Peyer's patch (tissue), 4 donors: ENCODE measurements at places on chromosomes 12 and 14. TPM values are rescaled to one million over a fixed set of nuclear protein-coding genes. Genes with fewer than 3 reads are reported as not detected.
A peak's percentile ranks its signal among the peaks of the same experiment; 100 is the strongest.

- DNase-seq, result no peak
Measured at GRCh38 chr12:76216585-76217472, 131.4 kb downstream of the BBS10 start.

GRCh38 chr12:65524666-65525065 is 246.2 kb downstream of the MSRB3 start:
- DNase-seq, result no peak

DNA sequence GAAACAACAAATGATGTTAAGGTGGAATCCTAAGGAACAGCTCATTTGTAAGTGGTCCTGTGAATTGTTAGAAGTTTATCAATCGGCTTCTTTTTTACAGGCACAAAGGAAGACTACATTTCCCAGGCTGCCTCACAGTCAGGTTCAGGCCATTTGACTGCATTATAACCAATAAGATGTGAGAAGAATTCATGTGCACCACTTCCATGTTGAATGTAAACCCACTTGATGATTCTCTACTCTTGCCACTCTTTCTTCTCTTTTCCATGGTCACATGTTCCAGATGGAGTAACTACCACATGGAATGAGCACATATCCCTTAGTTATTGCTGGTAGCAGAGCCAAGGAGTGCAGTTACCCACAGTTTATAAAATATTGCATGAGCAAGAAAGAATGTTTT is 67.1 kb upstream of the GZMB start:
- DNase-seq, result no peak

DNA sequence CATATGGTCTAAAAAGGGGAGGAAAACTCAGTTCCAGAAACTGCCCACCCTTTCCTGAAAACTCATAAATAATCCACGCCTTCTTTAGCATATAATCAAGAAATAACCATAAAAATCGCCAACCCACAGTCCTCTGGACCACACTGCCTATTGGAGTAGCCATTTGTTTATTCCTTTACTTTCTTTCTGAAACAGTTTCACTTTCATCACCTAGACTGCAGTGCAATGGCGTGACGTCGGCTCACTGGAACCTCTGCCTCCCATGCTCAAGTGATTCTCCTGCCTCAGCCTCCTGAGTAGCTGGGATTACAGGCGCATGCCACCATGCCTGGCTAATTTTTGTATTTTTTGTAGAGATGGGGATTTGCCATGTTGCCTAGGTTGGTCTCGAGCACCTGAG is 44.2 kb downstream of the CLMN start:
- DNase-seq, result no peak

- peak; percentile 73 for DNase-seq
Measured at GRCh38 chr12:726281-727140, 25.9 kb upstream of the WNK1 start.

DBX2 gene
- total RNA-seq, result not detected

PIWIL1 gene
- not detected for total RNA-seq

DNA sequence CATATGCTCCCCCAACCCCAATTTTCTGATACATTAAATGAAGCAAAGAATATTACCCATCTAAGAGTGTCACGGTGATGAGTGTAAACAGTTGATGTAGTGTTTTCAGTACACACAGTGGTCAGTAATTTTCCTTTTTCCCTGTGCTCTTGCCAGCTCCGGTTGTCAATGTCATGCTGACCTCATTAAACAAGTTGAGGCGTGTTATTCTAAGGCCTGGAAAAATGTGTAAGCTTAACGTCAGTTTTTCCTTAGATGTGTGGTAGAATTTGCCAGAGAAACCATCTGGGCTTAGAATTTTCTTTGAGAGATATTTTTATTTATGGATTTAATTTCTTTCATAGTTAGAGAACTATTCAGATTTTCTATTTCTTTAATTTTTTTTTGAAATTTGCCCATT is 11.7 kb upstream of the SERPINA6 start:
- no peak for DNase-seq

GRCh38 chr12:114799574-114800487 is 115.9 kb upstream of the TBX3 start:
- peak; percentile 65 for DNase-seq

- no peak for DNase-seq
Measured at GRCh38 chr14:97930166-97930565, 1133.0 kb downstream of the VRK1 start.

DNA sequence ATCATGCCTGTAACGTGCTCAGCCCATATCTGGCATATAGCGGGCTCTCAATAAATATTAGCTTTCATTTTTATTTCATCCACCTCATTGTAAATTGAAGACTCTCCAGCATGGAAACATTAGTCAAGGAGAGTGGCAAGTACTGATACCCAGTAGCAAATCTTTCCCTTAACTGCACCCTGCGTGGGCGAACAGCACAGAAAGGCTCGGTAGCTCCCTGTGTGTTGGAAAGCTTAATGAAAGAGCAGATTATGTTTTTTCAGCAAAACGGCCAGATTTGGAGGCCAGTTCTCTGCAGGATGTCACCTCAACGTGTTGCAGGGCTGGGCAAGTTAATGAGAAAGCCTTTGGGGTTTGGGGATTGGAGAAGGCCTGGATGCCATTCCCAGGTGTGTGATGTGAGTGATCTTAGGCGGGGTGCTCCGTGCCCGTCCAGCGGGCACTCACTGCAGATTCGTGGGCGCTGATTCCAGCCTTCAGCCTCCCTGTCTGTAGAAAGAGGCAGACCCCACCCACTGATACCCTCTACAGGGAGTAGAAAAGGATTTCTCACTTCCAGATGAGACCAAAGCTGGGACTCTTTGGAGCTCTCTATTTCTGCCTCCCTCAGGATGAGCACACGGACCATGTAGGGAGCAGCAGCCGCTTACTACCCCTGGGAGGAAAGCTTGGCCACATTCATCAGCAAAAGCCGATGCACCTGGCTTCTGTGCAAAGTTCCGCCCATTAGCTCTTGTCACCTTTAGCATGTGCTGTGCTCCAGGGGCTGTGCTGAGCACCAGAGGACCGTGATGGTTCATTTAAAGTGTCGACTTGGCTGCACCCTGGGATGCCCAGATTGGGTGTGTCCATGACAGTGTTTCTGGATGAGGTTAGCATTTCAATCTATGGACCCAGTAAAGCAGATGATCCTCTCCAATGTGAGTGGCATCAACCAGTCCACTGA is 29.1 kb downstream of the C14orf132 start:
- peak; percentile 30 for DNase-seq

ZNF384 gene
- total RNA-seq, result 82.8 TPM

DNA sequence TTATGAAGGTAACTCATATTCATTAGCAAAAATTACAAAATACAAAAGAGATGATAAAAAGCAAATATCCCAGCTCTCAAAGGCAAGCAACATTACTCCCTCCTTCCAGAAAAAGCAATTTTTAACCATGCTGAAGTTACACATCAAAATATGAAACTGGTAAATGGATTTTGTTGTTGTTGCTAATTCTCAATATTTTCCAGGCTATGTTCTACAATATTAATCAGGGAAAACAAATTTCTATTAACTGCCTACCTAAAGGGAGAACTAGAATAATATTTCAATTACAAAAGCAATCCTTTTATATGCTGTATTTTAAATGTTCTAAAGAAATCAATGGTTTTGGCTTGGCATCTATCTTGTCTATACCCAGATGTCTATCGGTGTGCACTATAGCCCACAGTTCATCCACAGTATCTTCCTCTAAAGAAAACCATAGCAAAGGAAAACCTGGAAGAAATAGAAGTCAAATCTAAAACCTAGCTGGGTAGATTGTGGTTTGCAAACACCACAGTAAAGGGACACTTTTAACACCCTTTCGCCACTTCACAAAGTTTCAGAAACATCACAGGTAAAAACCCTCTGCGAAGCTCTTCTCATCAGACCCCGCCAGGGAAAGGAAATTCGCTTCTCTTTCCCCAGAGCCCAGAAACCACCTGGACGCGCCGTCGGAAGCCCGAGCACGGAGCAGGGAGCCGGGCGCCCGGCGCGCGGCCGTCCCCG is 32.0 kb downstream of the TC2N start:
- DNase-seq, result peak; percentile 54

SPRYD3 gene
- total RNA-seq, result 27.8 TPM

DNA sequence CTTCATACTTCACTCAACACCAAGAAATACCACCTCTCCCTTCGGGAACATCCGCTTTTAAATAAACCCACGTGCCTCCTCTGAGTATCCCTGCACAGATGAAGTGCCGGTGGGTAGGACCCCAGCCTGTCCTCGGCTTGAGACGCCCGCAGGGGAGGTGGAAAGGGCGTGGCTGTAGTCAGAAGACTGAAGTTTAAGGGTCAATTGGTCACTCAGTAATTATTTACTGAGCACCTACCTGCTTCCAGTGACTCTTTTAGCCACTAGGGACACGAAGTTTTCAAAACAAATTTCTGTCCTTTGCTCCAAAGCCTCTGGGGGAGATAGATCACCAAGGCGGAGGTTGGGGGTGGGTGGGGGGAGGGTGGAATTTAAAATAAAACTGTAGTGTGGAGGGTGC is 309.4 kb downstream of the VRK1 start:
- no peak for DNase-seq

INSM2 gene
- total RNA-seq, result not detected

DNA sequence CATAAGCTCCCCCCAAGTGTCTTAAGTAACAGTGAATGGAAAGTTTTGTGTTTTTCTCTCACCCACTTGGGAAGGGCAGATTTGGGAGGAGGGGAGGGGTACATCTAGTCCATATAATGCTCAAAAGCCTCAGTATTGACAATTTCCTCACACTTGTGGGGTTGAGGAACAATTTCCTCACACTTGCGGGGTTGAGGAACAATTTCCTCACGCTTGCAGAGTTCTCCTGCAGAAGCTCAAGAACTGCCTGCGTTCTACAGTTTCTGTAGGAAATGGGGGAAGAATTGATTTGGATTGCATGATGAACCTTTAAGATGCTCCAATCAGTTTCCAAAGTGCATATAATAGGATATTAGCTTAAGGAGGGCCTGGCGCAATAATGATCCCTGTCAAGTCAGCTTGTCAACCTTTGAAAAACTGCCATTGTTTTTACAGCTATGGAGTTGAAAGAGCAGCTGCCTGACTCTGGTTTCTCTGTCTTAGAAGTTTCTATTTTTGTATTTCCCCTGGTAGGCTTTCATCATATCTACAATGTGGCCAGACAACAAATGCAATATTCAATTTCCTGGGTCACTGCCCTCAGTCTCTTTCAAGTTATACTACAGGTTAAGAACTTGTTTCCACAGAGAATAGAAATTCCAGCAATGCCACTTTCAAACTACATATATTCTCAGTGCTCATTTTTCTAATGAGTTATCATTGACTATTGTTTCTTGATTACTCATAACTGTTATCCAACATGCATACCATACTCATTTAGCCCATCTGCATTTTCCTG is 66.5 kb downstream of the PLEKHG7 start:
- no peak for DNase-seq

- no peak for DNase-seq
Measured at GRCh38 chr12:22477166-22477893, 67.0 kb downstream of the C2CD5 start.

SERPINA12 gene
- not detected for total RNA-seq

- DNase-seq, result no peak
Measured at GRCh38 chr14:92986254-92987147, 63.6 kb downstream of the CHGA start.

DNA sequence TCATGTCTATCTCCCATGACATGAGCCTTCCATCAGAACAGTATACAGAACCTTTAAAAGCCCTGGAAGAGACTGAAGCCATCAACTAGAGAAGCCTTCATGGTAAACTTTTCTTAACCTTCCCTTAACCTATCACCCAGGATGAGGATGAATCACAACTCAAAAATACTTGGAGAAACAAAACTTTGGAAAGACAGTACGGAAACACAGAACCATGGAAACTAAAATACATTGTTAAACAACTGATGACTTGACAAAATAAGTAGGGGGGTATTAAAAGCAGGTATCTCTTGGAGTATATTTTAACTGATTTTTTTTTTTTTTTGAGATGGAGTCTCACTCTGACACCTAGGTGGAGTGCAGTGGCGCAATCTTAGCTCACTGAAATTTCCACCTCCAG is 8.7 kb downstream of the TM7SF3 start:
- DNase-seq, result no peak

DNA sequence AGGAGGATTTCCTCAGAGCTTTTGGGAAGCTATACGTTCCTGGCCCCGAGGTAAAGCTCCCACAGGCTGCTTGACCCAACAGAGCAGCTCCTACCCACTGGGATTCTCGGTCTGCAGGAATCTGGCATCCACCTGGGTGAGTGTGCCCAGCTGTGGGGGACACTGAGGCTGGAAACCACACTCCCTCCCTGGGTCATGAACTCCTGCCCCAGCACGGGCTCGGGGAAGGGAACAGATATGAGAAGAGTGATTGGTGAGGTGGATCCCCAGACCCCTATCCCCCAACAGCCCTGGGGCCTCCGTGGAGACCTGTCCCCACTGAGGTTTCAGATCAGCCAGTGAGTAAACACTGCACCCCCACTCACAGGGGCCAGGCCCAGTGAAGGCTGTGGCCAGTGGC is 3.3 kb downstream of the FAIM2 start:
- no peak for DNase-seq

GRCh38 chr12:57229046-57229633 is 371 bp upstream of the SHMT2 start:
- peak; percentile 46 for DNase-seq

GRCh38 chr14:87309557-87309956 is 683.4 kb downstream of the GALC start:
- DNase-seq, result no peak

- no peak for DNase-seq
Measured at GRCh38 chr14:31336646-31337045, 83.7 kb downstream of the HEATR5A start.

DNA sequence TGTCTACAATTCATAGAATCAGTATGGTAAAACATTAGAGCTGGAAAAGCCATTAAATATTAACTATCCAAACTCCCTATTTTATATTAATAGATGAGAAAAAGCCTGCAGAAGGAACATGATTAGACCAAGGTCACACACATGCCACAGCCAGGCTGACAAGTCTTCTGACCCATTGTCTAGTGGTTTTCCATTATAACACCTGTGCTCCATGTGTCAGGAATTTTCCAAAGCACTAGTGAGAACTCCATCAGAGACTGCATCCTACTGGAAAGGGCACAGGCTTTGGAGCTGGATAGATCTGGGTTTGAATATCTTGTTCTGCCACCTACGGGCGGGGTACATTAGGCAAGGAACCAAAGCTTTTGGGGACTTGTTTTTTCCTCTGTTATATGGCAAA is 325.5 kb downstream of the RAD51B start:
- no peak for DNase-seq

GRCh38 chr14:73627151-73627558 is 14.8 kb downstream of the ACOT6 start:
- no peak for DNase-seq

- peak; percentile 66 for DNase-seq
Measured at GRCh38 chr14:77041881-77042545, 13.5 kb upstream of the IRF2BPL start.

- no peak for DNase-seq
Measured at GRCh38 chr14:75217508-75218206, 41.2 kb upstream of the TMED10 start.

CCDC184 gene
- not detected for total RNA-seq

- DNase-seq, result no peak
Measured at GRCh38 chr12:75759196-75759595, 247.8 kb upstream of the KRR1 start.

- DNase-seq, result no peak
Measured at GRCh38 chr14:97572583-97573458, 775.6 kb downstream of the VRK1 start.
